Neural crest cell (in vitro differentiated cells): ENCODE measurements at places on chromosomes 4 and X. TPM values are rescaled to one million over a fixed set of nuclear protein-coding genes. Genes with fewer than 3 reads are reported as not detected.

BGN gene
- total RNA-seq = 80.6 and 85.2 TPM in 2 replicates

GRCh38 chr4:158209825-158210807, at the start of gene TMEM144:
TMEM144 (plus strand) TSS chr4:158210486; CDS start chr4:158212668, 2,182 bp downstream.
- peaks cover 15% of the 10 kb centered on the region for H3K4me1 ChIP-seq
- DNase-seq = peak; percentile 57
- H3K27ac ChIP-seq = peak within 1 kb of the TSS; percentile 61
- H3K36me3 ChIP-seq = no peaks in the 10 kb centered on the region
- no peaks in the 10 kb centered on the region for H3K27me3 ChIP-seq

GRCh38 chr4:20030108-20030507, 221.6 kb upstream of the SLIT2 start:
- DNase-seq = no peak
- no peak overlapping the region for H3K27ac ChIP-seq
- H3K27me3 ChIP-seq = no peaks in the 10 kb centered on the region
- no peak overlapping the region for H3K4me3 ChIP-seq
- H3K4me1 ChIP-seq = no peaks in the 10 kb centered on the region
- peaks cover 5% of the 10 kb centered on the region for H3K36me3 ChIP-seq

- H3K36me3 ChIP-seq = no peaks in the 10 kb centered on the region
- peak overlapping the region; percentile 19 for H3K27ac ChIP-seq
- peaks cover 52% of the 10 kb centered on the region for H3K27me3 ChIP-seq
These were observed 61.8 kb downstream of the C4orf50 start for GRCh38 chr4:5956285-5957021.

DNA sequence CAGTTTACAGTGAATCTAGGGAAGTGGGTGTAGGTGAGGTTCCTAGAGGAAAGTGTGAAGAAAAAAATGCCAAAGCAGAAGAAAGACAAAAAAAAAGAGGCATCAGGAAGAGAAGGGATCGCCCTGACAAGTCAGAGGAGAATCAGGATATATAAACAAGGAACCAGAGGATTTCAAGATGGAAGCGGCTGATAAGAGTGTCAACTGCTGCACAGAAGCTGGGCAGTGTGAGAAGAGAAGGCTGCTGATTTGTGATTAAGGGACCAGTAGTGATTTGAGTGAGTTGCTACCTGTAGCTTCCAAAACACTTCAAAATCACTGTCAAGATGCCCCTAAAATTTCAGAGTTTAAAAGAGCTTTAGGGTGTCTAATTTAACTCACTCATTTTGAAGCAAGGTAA, 258.2 kb downstream of the PPP3CA start:
- H3K27me3 ChIP-seq = no peaks in the 10 kb centered on the region
- DNase-seq = no peak
- H3K4me1 ChIP-seq = no peaks in the 10 kb centered on the region
- H3K36me3 ChIP-seq = peaks cover 4% of the 10 kb centered on the region
- no peak overlapping the region for H3K27ac ChIP-seq
- no peak overlapping the region for H3K4me3 ChIP-seq

- DNase-seq = no peak
- H3K27ac ChIP-seq = no peak overlapping the region
- no peaks in the 10 kb centered on the region for H3K4me1 ChIP-seq
- no peak overlapping the region for H3K4me3 ChIP-seq
- no peaks in the 10 kb centered on the region for H3K27me3 ChIP-seq
These were observed 36.0 kb upstream of the PLK4 start for GRCh38 chr4:127844601-127845116.

- no peak for DNase-seq
- no peak overlapping the region for H3K4me3 ChIP-seq
- no peaks in the 10 kb centered on the region for H3K36me3 ChIP-seq
These were observed 58.4 kb upstream of the CBR4 start for GRCh38 chr4:169068423-169068822.

DNA sequence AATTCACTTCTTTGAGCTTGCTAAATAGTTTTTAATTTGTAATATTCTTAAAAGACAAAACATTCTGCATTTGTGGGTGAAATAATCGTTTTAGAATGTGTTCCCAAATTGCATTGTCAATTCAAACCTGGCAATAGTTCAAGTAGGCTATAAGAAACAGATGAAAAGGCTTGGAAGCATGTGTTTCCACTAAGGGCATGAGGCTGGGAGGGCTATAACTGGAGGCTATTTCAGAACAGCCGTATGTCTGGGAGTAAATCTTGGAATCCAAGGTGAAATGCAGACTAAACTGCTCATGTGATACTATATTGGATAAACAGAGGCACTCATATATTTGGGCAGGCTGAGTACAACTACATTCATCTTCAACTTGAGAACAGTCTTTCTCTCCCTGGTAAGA, 117.4 kb upstream of the GRPR start:
- H3K36me3 ChIP-seq = no peaks in the 10 kb centered on the region
- no peak overlapping the region for H3K27ac ChIP-seq
- H3K4me1 ChIP-seq = peaks cover 8% of the 10 kb centered on the region
- DNase-seq = no peak

- peaks cover 4% of the 10 kb centered on the region for H3K4me1 ChIP-seq
- no peak overlapping the region for H3K27ac ChIP-seq
- H3K4me3 ChIP-seq = no peak overlapping the region
- DNase-seq = no peak
- no peaks in the 10 kb centered on the region for H3K36me3 ChIP-seq
- no peaks in the 10 kb centered on the region for H3K27me3 ChIP-seq
These were observed 155.1 kb downstream of the NR3C2 start for GRCh38 chr4:148287111-148287510.

DNA sequence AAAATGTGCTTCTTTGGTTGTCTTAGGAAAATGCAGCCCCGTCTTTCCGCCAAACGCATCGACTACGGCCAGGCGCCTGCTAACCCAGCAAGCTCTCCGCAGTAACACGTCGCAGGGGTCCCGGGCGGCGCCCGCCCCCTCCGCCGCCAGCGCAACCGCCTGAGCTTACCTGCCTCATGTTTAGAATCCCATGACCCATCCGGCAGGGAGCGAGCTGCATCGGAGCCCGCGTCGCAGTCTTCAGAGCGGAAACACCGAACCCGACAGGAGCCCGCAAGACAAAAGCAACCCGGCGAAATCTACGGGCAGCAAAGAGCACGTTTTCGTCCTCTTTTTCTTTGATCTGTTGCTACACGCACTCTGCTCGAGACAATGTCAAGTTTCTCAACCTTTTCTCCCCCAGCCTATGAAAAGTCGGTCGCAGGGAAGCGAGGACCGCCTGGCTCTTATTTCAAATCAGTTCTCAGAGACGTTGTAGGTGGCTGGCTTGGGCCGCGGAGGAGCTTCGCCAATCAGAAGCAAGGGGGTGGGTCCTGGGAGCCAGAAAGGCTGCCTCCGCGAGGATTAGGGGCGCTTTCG, at the start of gene MID1:
Gene MID1, minus strand, starts transcription at position 465 of the 579 bp plus-strand sequence. CDS start 53,038 bp downstream, outside the sequence.
- no peaks in the 10 kb centered on the region for H3K36me3 ChIP-seq
- no peaks in the 10 kb centered on the region for H3K27me3 ChIP-seq
- peak within 1 kb of the TSS; percentile 88 for H3K4me3 ChIP-seq
